Stimulated activated CD4-positive, alpha-beta T cell treated with anti-CD3 and anti-CD28 coated beads, Interleukin-15, amount 100 ng/mL, for 48 hours (primary cell): ENCODE measurements at places on chromosomes 12 and 14.

DNA sequence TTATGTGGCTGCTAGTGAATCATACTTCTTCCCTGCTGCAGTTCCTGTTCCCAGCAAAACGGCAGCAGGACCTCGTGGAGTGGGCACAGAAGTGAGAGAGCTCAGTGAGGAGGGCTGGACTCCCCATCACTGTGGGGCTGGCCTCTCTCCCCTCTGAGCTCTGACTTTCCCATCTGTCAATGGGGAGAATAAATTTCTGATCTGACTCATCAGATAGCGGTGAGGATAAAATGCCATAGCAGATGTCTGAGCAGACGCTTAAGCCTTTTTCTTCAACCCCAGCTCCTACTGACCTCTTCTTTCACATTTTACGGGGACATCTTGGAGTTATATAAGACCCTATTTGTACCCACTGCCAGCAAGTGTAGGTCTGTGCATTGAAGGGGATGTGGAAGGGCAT lies 116.6 kb downstream of the CRACR2A start:
- no peak for DNase-seq

DNA sequence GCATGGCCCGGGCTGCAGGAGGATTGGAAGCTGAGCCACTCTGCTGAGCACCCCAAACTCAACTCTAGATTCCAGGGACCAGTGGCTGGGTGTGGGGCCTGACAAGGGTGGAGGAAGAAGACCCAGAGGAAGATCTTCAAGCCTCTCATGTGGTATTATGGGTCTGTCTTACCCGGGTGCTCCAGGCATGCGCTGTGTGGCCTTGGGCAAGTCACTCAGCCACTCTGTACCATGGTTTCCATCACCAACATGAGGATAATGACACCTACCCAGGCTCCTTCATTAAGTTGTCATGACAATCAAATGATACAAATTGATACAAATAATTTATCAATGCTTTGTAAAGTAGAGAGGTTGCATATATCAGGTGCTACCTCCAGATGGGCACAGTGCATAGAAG lies 41.2 kb downstream of the SMUG1 start:
- no peak for DNase-seq

- DNase-seq = no peak
Observed at GRCh38 chr12:71636704-71637115, 26.9 kb downstream of the ZFC3H1 start.

- no peak for DNase-seq
Observed at GRCh38 chr12:81633127-81633526, 126.0 kb downstream of the PPFIA2 start.
